ENCODE measurements at places on chromosomes 5 and 9. TPM values are rescaled to one million over a fixed set of nuclear protein-coding genes. Genes with fewer than 3 reads are reported as not detected.
A peak's percentile ranks its signal among the peaks of the same experiment; 100 is the strongest.

The SH2D3C gene
- total RNA-seq = 5.4 TPM

The ATOSB gene
- 8.7 TPM for total RNA-seq

The POLR3G gene
- total RNA-seq = 63.6 TPM

The FAM240B gene
- total RNA-seq = not detected

The SHC3 gene
- 4.2 TPM for total RNA-seq

The PFN3 gene
- 0.48 TPM for total RNA-seq

The SPARC gene
- 358 TPM for total RNA-seq

DNA sequence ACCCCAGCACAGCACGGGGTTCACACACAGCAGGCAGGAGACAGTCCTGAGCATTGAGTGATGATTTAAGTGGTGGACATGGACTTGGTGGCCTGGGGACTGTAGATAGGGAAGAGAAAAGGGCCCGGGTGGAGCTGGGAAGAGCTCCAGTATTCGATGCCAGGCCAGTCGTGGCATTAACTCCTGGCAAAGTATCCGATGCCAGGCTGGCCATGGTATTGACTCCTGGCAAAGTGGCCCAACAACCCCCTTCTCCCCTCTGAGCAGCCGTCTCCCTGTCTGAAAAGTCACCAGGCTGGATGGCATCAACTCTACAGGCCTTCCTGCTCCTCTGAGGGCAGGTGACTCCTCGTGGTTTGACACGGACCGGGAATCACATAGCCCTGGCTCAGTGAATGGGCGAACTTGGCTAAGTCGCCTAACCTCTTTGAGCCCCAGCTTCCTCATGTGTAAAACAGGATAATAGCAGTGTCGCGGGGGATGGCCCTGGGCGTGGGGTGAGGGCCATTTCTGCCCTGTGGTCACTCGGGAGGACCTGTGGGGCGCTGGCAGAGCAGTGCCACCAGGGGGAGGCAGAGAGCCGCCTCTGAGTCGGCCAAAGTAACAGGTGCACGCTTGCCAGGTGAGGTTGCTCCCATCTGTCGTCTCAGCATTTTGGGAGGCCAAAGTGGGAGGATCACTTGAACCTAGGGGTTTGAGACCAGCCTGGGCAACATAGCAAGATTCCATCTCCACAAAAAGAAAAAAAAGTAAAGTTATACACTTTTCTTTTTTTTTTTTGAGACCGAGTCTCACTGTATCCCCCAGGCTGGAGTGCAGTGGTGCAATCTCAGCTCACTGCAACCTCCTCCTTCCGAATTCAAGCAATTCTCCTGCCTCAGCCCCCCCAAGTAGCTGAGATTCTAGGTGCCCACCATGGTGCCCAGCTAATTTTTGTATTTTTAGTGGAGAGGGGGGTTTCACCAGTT lies 5.7 kb upstream of the SEC16A start:
- peak; percentile 89 for DNase-seq

- no peak for DNase-seq
Measured at GRCh38 chr9:71816916-71817451, 48.7 kb upstream of the CEMIP2 start.

- DNase-seq = peak; percentile 40
Measured at GRCh38 chr5:25862276-25862675, 1176.1 kb downstream of the CDH9 start.

GRCh38 chr5:170648541-170648940 lies 135.0 kb upstream of the GABRP start:
- no peak for DNase-seq

DNA sequence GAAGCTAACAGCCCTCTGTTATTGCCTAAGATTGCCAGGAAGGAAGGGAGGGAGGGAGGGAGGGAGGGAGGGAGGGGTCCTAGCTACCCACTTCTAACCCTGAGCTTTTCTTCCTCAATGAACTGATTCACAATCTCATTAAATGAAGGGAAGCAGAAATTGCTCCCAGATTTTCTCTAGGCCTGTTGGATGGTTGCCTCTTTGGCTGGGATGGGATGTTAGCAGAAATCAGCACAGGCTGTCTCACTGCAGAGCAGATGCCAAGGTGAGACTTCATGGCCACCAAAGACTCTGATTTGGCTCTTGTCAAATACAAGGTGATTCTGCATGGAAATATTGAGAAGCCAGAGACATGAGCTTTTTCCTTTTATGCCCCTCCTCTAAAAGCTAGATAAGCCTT lies 578.6 kb downstream of the ACTL7B start:
- DNase-seq = no peak

- no peak for DNase-seq
Measured at GRCh38 chr9:37566716-37567115, 9.5 kb downstream of the FBXO10 start.

DNA sequence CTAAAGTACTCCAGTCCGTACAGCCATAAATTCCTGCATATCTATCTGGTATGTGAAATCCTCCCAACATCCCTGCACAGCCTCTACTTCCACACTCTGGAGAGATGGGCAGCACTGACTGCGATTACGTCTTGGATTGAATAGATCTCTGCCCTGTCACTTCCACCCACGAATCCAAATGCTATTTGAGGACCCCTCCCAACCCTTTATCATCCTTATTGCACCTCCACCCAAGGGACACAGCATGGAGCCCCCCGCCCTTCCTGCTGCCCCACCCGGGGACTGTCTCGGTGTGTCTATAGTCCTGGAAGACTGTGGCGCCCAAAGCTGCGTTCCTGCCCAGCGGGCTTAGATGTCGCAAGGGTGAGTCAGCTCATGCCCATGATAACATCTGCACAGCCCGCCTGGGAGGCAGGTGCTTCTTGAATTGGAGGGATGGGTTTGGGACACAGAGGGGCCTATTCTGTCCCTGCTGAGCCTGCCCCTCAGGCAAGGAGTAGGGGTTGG lies 105.7 kb upstream of the HAND1 start:
- no peak for DNase-seq

GRCh38 chr5:115428676-115429075 lies 115.9 kb downstream of the FEM1C start:
- no peak for DNase-seq

GRCh38 chr9:116154334-116154975 lies 864 bp downstream of the PAPPA start:
- DNase-seq = peak; percentile 29

- DNase-seq = no peak
Measured at GRCh38 chr9:94135222-94135621, 51.0 kb downstream of the PTPDC1 start.

DNA sequence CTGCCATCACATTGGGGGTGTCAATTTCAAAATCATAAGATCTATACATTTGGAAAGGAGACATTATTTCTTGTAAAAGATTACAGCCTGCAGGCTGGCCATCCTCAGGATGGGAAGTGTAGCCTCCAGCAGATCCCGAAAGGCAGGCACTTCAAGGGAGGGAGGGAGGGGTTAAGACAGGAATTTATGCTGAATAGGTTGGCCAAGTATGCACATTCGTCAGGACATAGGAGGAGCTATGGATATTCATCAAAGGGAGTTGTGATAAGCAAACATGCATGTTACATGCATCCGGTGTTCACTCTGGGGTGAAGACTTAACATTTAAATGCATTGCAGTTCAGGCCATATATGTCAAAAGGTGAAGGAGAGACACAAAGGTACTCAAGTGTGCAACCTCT lies 119.4 kb downstream of the CEP120 start:
- no peak for DNase-seq

- DNase-seq = no peak
Measured at GRCh38 chr9:14379280-14379679, 65.3 kb upstream of the NFIB start.

DNA sequence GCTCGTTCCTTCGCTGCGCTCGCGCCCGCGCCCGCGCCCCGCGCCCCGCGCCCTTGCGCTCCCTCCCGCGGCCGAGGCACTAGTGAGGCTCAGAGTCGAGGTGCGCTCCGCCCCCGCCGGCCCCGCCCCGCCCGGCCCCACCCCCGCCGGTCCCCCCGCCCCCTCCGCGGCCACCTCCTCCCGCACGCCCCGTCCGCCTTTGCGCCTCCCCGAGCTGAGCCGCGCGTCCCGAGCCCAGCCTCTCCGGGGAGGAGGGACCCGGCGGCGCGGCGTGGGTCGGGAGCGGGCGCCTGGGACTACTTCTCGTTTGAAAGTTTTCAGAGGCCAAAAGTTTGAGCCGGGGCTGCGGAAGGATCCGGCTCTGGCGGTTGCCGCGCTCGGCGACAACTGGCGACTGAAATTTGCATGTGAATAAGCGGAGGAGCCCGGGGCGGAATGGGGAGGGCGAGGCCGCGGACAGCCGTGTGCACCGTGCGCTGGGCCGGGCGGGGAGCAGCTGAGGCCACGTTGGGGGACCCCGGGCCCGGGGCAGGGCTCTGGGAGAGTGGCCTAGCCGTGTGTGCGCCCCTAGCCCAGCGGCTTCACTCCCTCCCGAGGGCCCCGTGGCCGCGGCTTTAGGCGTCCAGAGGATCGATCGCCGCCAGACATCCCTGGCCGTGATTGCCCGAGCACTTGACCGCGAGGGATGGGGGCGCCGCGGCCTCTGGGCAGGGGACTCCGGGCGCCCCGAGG lies at the start of gene NOTCH1:
TSS of gene NOTCH1 (minus strand) at position 84 of the 732 bp plus-strand sequence. CDS start 262 bp downstream, outside the sequence.
- DNase-seq = peak; percentile 82

DNA sequence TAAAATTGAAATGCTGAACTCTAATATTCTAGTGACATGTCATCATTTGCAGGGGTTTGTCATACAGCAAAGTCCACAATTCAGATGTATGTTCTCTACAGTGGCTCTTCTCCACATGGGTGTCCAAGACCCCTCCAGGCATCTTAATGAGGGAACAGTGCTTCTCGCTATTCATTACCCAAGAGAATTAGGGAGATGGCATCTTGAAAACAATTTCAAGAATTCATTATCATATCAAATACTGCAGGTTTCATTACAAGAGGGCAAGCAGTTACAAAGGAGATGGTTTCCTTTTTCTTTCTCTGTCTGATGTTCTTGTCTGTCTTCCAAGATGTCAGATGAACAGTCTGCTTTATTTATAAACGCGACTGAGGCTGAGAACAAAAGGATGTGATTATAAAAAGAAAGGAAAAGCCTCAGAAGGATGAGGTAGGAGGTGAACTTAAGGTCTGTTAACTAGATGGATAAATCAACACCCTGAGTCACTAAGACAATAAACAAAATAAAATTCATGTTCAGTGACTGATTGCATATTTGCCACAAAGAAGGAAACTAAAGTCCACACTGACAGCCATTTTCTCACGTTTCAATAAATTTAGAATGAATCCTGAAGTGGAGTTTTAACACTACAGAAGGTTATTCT lies 326.7 kb upstream of the EFNA5 start:
- no peak for DNase-seq

DNA sequence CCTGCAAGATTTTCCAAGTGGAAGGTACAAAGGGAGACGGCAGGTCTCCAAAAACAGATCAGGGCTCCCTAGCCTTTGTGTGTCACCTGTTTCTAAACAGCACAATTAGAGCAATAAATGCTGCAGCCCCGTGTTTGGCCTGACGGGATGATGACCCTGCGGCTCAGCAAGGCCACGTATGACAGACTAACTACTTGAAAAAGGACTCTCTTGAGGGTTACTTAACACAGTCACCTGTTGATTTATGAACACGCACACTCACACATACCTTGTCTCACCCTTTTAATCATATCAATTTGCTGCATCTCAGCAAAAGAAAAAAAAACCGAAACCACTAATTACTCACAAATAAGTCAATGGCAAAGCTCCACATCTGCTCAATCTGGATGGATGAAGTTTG lies 199.6 kb upstream of the GAS1 start:
- no peak for DNase-seq

DNA sequence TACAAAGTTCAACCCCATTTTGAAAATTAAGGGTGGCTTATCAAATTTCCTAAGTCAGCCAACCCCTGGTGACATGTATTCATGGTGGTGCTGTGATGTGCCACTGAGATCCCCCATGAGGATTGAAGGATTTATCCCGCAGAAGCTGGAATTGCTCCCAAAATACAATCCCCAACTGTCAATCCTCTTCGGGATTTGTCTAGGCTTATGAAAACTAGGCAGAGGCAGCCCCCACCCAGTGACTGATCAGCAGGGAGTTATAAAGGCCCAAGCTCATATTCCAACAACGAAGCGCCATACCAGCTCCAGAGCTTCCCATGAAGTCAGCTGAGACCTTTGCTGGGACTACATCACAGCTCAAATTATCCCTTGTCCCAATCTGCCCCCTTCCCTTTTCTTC lies 316.0 kb downstream of the ENC1 start:
- DNase-seq = no peak

DNA sequence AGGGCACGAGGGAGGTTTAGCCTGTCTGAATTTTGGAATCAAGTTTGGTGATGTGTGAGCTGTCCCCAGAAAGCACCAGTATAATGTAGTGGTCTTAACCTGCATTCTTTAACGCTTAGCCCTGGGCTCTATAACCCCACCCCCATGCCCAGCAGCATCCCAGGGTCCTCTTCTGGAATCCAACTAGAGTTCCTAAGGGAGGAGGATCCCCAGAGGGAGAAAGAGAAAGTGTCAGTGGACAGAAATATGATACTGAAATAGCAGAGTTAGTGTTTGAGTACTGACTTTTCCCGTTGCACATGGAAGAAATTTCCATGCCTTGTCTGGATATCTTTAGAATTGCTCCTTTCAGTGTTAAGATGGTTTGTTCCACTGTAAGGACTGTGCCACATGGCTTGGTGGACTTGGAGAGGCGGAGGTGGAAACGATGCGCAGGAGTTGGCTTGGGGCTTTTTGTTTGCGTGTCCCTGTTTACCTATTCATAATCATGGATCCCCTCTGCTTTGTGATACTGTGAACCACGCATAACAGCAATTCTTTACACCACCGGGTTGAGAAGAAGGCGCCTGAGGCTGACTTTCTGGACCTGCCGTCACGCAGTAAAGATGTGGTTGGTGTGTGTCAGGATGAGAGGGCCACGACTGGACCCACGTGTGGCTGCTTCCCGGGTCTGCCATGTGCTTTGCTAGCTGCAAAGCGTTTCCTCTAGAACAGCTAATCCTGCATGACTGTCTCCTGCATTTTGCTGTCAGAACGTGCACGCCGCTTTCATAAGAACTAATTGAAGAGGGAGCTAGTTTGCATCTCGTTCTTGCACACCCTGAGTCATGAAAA lies 142.3 kb downstream of the SMARCA2 start:
- DNase-seq = no peak

DNA sequence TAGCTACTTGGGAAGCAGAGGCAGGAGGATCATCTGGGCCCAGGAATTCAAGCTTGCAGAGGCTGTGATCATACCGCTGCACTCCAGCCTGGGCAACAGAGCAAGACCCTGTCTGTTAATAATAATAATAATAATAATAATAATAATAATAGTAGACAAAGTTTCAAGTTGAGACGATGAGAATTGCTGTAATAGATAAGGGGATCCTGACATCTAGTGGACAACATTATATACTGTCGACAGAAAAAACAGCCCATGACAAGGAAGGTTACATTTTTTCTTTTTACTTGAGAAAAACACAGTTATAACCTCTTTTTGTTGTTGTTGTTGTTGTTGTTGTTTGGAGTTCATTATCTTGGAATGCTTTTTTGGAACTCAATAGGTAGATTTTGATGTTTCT lies 35.3 kb downstream of the NDFIP1 start:
- DNase-seq = no peak
